ENCODE measurements at places on chromosomes 6 and 20.

- DNase-seq: no peak
Measured at GRCh38 chr6:156017838-156018237, 562.2 kb upstream of the NOX3 start.

- no peak for DNase-seq
Measured at GRCh38 chr6:51983564-51983963, 103.8 kb downstream of the PKHD1 start.

- DNase-seq: no peak
Measured at GRCh38 chr6:142592876-142593275, 291.1 kb downstream of the ADGRG6 start.

GRCh38 chr6:1091900-1092299 is 220.0 kb upstream of the FOXQ1 start:
- no peak for DNase-seq

GRCh38 chr20:14093652-14094051 is 98.3 kb downstream of the MACROD2 start:
- DNase-seq: no peak

GRCh38 chr6:136682292-136682691 is 110.0 kb downstream of the MAP3K5 start:
- no peak for DNase-seq
